Thyroid gland (tissue), 4 donors: ENCODE measurements at places on chromosomes 5 and 9. TPM values are rescaled to one million over a fixed set of nuclear protein-coding genes. Genes with fewer than 3 reads are reported as not detected.

Gene FBN2
- 3.9 TPM for total RNA-seq

GRCh38 chr5:172694061-172694460 is 53.0 kb downstream of the NEURL1B start:
- no peaks in the 10 kb centered on the region for H3K36me3 ChIP-seq
- H3K4me1 ChIP-seq: peaks cover 15% of the 10 kb centered on the region
- H3K27ac ChIP-seq: no peak overlapping the region
- no peak for DNase-seq

Gene RUSC2
- total RNA-seq: 28.2 TPM

Gene PAPPA
- 3.4 TPM for total RNA-seq

GRCh38 chr9:8733131-8733954 is 933.8 kb upstream of the DMAC1 start:
- no peaks in the 10 kb centered on the region for H3K36me3 ChIP-seq
- no peak overlapping the region for H3K27ac ChIP-seq
- H3K27me3 ChIP-seq: no peaks in the 10 kb centered on the region
- H3K4me1 ChIP-seq: no peaks in the 10 kb centered on the region
- no peak overlapping the region for H3K4me3 ChIP-seq
- peak; percentile 31 for DNase-seq

Gene CTXN3
- not detected for total RNA-seq

Gene MSMP
- not detected for total RNA-seq

DNA sequence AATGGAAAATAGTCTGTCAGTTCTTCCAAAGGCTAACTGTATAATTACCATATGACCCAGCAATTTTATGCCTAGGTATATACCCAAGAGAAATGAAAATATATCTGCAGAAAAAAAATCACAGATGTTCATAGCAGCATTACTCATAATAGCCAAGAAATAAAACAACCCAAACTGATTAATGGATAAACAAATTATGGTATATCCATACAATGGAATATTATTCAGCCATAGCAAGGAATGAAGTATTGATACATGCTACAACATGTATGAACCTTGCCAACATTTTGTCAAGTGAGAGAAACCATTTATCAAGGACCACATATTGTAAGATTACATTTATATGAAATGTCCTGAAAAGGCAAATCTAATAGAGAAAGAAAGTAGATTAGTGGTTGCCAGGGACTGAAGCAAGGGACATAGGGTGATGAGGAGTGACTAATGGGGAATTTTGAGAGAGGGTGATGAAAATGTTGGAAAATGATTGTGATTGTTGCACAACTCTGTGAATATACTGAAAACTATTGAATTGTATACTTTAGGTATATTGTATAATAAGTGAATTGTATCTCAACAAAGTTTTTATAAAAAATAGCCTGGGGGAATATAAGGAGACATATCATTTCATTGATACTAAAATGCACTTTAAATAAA is 114.4 kb downstream of the PBX3 start:
- H3K4me1 ChIP-seq: no peaks in the 10 kb centered on the region
- H3K27me3 ChIP-seq: no peaks in the 10 kb centered on the region
- H3K4me3 ChIP-seq: no peak overlapping the region
- no peak for DNase-seq

DNA sequence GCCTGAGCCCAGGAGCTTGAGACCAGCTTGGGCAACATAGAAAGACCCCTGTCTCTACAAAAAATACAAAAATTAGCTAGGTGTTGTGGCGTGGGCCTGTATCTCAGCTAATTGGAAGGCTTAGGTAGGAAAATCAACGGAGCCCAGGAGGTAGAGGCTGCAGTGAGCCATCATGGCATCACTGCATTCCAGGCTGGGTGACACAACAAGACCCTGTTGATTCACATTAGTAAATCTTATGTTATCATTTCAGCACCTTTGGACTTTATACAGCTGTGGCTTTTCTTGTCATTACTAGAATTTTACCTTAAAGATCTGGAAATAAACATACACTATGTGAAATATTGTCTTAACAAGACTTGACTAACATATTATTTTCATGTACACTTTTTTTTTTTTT is 185.0 kb downstream of the ZNF608 start:
- DNase-seq: no peak
- H3K27ac ChIP-seq: no peak overlapping the region
- no peaks in the 10 kb centered on the region for H3K27me3 ChIP-seq
- no peaks in the 10 kb centered on the region for H3K4me1 ChIP-seq

DNA sequence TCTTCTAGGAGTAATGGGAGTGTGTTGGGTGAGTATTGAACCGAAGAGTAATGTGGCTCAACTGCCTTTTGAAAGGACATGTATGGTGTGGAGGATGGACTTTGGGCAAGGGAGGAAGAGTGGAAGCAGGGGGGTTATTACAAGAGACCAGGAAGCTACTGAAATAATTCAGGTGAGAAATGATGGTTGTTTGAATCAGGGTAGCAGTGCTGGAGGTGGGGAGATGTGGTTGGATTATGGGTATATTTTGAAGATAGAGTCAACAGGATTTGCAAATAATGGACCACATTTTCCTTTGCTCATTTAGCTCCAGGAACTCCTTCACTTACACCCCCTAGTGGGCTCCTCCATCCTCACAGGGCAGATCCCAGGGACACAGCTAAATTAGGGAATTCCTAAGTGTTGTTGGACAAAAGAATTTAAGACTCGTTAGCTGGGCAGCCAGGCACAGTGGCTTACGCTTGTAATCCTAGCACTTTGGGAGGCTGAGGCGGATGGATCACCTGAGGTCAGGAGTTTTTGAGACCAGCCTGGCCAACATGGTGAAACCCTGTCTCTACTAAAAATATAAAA is 1.2 kb upstream of the SLC4A9 start:
- H3K36me3 ChIP-seq: no peaks in the 10 kb centered on the region
- no peak overlapping the region for H3K27ac ChIP-seq
- no peaks in the 10 kb centered on the region for H3K4me1 ChIP-seq

DNA sequence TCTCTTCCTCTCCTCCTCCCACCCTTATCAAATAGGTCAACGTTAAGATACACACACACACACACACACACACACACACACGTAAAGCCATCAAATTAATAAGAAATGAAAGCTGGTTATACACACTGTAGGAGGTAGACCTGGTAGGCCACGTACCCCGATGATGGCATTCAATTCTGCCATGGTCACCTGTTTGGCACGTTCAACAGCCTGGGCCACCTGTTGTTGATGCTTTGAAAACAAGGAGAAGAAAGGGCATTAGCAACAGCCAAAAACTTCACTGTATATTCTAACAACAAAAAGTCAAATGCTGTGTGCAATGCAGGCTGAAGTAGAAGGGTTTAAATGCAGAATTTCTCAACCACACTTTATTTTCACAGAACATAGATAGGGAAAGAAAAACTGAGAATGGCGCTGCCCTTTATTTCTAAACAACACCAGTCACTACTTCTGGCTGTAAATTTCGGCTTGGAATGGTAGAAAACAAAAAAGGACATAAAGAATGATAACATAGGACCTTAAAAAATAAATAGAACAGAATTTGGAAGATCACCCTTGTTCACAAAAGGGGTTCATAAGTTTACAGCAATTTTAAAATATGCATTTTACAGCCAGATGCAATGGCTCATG is 37.2 kb downstream of the TLE1 start:
- no peak overlapping the region for H3K4me3 ChIP-seq
- DNase-seq: no peak
- peaks cover 21% of the 10 kb centered on the region for H3K4me1 ChIP-seq
- no peak overlapping the region for H3K27ac ChIP-seq
- H3K27me3 ChIP-seq: no peaks in the 10 kb centered on the region

- H3K27me3 ChIP-seq: no peaks in the 10 kb centered on the region
- no peak overlapping the region for H3K4me3 ChIP-seq
- H3K36me3 ChIP-seq: no peaks in the 10 kb centered on the region
- no peaks in the 10 kb centered on the region for H3K4me1 ChIP-seq
- no peak for DNase-seq
- H3K27ac ChIP-seq: no peak overlapping the region
Measured at GRCh38 chr5:127074466-127074865, 1.2 kb upstream of the C5orf63 start.

- peak within 1 kb of the TSS; percentile 100 for H3K27ac ChIP-seq
- peak within 1 kb of the TSS; percentile 85 for H3K4me3 ChIP-seq
- H3K36me3 ChIP-seq: no peaks in the 10 kb centered on the region
- no peaks in the 10 kb centered on the region for H3K27me3 ChIP-seq
- peak; percentile 55 for DNase-seq
- H3K4me1 ChIP-seq: peaks cover 30% of the 10 kb centered on the region
Measured at GRCh38 chr9:14313951-14314423, at the start of gene NFIB. TSS of gene NFIB (minus strand) at chr9:14314141. CDS start at chr9:14313511, 630 bp downstream.

Gene LCN2
- total RNA-seq: 2.3 TPM

- H3K36me3 ChIP-seq: no peaks in the 10 kb centered on the region
- no peak overlapping the region for H3K27ac ChIP-seq
- H3K27me3 ChIP-seq: no peaks in the 10 kb centered on the region
- no peak overlapping the region for H3K4me3 ChIP-seq
Measured at GRCh38 chr9:126490871-126491567, 122.7 kb upstream of the LMX1B start.

DNA sequence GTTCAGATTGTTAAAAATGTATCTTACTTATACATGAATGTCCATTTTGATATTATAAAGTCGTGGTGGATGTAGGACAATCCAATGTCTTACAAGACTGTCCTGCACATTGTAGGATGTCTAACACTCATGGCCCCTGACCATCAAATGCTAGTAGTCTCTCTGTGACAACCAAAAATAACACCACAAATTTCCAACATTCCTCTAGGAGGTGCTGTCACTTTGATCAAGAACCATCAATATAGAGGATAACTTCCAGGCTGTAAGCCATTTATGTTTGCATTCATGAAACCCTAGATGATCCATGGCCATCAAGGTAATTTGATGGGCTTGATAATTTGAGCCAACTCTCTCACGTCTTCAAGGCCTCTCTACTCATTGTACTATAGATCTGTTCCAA is 20.5 kb upstream of the ZFR start:
- no peaks in the 10 kb centered on the region for H3K4me1 ChIP-seq
- no peak overlapping the region for H3K27ac ChIP-seq

Gene GRM6
- not detected for total RNA-seq

Gene CNTNAP3B
- total RNA-seq: 7.8 TPM

Gene TMEM245
- 549 TPM for total RNA-seq

DNA sequence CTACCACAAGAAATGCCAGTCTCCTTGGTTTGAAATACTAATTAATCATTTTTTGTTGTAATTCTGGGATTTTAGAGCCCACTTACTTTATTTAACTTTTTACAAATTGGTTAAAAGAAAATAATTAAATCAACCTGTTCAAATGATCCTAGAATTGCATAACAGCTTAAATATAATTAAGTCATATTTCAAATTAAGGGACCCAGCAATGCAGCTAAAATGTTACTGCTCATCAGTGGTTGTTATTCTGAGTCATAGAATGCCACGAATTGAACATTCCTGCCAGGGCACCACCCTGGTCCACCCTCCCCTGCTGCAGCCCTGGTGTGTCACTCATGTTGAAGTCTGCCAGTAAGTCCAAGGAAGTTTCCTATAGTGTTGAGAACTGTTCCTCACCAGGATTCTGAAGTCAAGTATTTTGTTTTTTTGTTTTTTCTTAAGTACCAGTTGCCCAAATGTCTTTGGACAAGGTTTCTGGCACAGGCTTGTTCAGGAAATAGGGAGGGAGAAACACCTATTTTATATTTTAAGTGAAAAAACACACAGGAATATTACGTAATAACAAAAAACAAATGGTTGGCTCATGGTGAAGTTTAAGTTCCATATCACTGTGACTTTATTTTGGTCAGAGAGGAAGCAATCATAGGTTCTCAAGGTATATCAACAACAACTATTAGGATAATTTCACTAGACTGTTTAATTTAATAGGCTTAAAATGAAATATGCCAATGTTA is 4.3 kb upstream of the ITGA1 start:
- no peak for DNase-seq
- no peak overlapping the region for H3K4me3 ChIP-seq
- H3K27ac ChIP-seq: peak overlapping the region; percentile 13
- no peaks in the 10 kb centered on the region for H3K36me3 ChIP-seq
- H3K4me1 ChIP-seq: no peaks in the 10 kb centered on the region

Gene RAI14
- 22.4 TPM for total RNA-seq

DNA sequence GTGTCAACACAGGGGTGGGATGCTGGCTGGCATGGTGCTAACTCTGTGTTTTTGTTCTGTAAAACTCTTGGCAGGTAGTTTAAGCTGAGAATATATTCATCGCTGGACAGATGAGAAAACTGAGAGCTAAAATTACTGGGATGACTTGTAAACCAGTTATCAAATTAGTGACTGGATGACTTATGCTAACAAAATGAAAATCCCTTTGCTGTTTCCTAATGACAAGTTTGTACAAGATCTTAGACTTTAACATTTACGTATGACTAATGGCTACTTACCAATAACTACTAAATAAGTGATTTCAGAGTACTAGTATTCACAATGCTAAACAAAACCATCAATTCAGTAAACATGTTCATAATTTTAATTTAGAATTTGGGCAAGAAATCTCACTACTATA is 854.8 kb upstream of the ARRDC3 start:
- no peaks in the 10 kb centered on the region for H3K36me3 ChIP-seq
- H3K27me3 ChIP-seq: no peaks in the 10 kb centered on the region
- H3K4me3 ChIP-seq: no peak overlapping the region
- no peak overlapping the region for H3K27ac ChIP-seq
- no peaks in the 10 kb centered on the region for H3K4me1 ChIP-seq

GRCh38 chr9:89433826-89434225 is 64.1 kb downstream of the SEMA4D start:
- H3K27ac ChIP-seq: no peak overlapping the region
- DNase-seq: no peak
- H3K4me3 ChIP-seq: no peak overlapping the region
- no peaks in the 10 kb centered on the region for H3K36me3 ChIP-seq

DNA sequence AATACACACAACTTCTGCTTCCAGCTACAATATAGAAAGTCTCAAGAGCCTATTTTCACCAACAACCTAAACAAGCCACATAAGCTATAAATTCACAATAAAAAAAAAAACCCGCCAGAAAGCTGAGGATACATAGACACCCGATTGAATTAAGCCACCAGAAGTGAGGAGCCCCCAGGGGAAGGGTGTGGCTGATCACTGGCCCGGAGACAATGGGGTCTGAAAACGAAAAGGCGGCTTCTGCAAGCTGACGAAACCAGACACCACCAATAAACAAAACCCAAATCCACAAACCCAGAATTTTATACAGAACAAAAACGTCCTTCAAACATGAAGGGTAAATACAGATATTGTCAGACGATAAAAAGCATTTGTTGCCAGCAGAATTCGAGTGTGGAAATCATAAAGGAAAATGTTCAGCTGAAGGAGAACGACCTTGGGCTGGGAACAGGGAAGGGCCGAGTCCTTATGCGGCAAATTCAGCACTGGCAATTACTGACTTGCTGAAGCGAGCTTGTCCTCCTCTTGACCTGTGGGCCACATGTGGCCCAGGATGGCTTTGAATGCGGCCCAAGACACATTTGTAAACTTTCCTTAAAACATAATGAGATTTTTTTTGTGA is 39.6 kb upstream of the CEP72 start:
- H3K27ac ChIP-seq: no peak overlapping the region
- H3K4me3 ChIP-seq: no peak overlapping the region
- H3K27me3 ChIP-seq: peaks cover 3% of the 10 kb centered on the region
- no peaks in the 10 kb centered on the region for H3K36me3 ChIP-seq

- H3K27ac ChIP-seq: peak overlapping the region; percentile 28
- H3K4me1 ChIP-seq: peaks cover 33% of the 10 kb centered on the region
- no peaks in the 10 kb centered on the region for H3K27me3 ChIP-seq
- no peaks in the 10 kb centered on the region for H3K36me3 ChIP-seq
Measured at GRCh38 chr9:89376741-89377351, 58.5 kb downstream of the SECISBP2 start.

Gene PCSK1
- 2.3 TPM for total RNA-seq
